ENCODE measurements at places on chromosomes 2 and 18.

GRCh38 chr2:119668546-119668945 lies 10.5 kb upstream of the TMEM177 start:
- no peak for DNase-seq

- no peak for DNase-seq
Measured at GRCh38 chr18:79552696-79553095, 126.9 kb upstream of the CTDP1 start.

DNA sequence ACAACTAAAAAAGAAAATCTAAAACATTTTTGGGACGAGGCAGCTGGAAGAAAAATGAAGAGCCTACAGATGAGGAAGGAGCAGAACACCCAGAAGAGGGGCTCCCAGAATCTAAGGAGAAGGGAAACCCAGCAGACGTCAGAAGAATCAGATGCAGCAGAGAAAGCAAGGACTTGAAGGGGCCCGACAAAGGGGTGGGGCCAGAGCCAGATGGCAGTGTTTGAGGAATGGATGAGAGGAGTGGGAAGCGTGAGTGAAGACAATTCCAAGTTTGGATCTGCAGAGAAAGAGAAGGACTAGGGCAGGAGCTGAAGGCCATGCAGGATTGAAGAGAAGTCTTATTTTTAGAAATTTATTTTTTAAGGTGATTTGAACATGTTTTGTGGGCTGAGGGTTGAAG lies 19.3 kb downstream of the PTMA start:
- DNase-seq = no peak

GRCh38 chr18:45050712-45051601 lies 370.3 kb downstream of the SETBP1 start:
- peak; percentile 84 for DNase-seq

DNA sequence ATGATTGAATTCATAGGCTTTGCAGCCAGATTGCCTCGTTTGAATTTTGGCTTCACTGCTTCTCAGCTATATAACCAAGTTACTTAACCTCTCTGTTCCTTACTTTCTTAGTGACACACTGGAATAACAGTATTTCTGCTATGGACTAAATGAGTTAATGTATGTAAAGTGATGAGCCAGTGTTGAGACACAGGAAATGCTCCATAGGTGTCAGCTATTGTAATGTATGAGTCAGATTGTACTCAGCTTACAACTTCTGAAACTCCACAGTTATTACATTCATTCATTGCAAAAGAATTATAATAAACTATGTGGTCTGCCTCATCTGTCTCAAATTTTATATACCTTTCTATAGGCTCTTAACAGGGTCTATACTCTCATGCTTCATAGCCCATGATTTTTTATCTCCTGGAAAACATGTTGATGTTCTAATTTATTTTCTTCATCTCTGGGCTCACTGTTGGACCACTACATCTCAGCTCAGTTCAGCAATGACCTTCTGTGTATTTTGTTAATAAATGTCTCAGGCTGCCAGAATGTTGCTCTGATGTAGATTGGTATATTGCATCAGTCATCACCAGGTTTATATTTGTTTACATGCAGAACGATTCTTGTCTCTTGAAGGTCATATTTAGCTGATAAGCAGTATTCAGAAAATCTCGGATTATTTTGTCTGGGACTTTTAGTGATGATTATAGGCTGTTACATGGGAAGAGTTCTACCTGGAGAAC lies 76.2 kb downstream of the MAP3K20 start:
- peak; percentile 16 for DNase-seq

- no peak for DNase-seq
Measured at GRCh38 chr2:122080871-122081270, 325.4 kb downstream of the TSN start.

DNA sequence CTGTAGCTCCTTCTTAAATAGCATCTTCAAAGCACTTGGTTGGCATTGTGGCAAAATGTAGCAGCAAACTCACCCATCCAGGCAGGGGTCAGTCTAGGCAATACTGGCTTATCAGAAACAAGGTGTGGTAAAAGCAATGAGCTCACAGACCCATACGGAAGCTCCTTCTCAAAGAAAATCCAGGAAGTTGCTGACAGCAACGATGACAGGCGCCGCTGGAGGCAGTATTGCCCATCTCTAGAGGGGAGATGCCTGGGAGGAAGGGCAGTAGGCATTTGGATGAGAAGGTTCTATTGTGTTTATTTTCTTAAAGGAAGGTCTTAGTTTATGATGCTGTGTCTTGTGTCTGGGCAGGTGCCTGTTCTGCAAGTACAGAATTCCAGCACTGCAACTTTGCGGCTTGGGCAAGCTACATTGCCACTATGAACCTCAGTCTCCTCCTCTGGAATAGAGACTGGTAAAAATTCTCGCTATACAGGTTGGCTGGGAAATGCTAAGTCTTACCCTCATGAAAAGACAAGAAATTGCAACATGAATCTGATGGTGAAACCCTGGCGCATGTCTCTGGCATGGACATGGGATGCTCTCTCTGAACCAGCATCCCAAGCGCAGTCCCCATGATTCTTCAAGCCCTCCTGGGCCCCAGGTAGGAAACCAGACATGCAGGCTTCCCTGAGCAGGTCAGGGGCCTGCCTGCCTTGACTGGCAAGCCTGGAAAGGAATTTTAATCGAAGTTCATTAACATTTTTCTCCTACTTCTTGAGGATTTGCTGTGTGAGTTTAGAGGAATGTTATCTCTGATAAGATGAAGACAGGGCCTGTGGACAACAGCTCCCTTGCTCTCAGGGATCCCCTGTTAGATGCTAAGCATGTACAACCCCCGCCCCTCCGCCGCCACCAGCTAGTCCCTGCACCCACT lies 156.0 kb downstream of the TFCP2L1 start:
- DNase-seq = no peak

DNA sequence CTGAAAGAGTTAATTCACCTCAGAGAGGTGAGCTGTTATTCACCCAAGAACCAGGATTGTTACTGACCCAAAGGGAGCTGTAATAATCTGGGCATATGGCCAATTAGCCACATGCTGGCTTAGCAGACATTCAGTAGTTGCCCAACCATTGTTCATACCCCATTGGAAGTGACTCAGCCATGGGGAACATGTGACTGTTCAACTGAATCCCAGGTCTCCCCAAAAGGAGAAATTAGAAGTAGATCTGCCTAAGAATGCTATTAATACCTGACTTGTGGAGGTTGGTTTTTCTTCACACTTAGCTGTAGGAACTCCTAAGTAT lies 272.6 kb upstream of the UBE2E3 start:
- peak; percentile 80 for DNase-seq

GRCh38 chr2:58427572-58428095 lies 186.5 kb upstream of the FANCL start:
- no peak for DNase-seq

DNA sequence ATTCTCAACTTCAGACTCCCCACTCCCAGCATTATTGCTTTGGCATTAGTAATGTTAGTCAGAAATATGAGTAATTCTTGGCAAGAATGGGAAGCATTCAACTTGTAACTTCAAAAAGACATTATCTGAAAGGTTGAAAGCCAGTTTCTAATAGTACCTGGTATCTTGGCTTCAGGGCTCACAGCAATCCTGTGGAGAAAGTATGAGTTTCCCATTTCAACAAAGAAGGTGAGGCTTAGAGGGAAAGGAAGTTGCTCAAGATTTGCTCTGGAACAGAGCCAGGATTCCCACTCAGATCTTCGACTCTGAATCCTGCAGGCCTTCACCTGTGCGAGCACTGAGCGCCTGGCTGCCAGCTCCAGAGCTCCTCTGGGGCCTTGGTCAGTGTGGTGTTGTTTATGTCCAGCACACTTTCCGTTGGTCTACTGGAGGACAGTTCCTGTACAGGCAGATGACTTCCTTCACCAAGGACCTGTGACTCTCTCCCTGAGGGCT lies 136.1 kb downstream of the MCFD2 start:
- no peak for DNase-seq

GRCh38 chr2:16261791-16262190 lies 321.4 kb downstream of the MYCN start:
- no peak for DNase-seq

DNA sequence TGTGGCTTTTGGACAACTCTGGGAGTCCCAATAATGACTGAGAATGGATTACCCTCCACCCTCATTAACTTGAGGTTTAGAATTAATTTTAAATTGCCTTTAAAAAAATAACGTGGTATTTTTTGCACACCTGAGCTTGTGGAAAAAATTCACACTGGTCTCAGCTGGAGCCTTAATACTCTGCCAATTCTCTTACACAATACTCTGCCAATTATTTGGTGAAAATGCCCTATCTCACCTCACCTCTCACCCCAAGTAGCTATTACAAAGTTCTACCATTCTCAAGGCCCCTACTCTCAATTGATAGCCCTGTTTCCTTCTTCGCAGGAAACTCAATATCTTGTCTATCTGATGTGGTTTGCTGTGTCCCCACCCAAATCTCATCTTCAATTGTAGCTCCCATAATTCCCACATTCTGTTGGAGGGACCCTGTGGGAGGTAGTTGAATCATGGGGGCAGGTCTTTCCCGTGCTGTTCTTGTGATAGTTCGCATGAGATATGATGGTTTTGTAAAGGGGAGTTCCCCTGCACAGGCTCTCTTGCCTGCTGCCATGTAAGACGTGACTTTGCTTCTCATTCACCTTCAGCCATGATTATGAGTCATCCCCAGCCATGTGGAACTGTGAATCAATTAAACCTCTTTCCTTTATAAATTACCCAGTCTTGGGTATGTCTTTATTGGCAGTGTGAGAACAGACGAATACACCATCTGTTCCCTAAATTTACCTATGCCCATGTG lies 27.4 kb upstream of the C2orf69 start:
- DNase-seq = no peak

- DNase-seq = no peak
Measured at GRCh38 chr18:80204142-80204541, 43.2 kb downstream of the PARD6G start.

GRCh38 chr2:64153811-64154210 lies 9.6 kb upstream of the PELI1 start:
- DNase-seq = no peak

DNA sequence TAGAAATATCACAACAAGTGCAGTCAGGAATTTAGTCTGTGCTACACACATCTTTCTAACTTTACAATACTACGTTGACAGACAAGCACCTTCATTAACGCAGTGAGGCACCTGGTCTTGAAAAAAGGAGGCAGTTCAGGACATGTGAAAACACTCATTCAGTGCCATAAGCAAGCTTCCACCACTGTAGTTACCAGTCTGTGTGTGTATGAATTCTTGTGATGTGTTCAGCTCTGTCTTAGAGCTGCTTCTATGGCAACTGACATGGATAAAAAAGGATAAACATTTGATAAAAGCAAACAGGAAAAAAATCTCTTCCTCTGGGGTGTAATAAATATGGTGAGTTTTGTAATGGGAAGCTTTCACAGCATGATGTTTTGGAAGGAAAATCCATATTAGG lies 623.8 kb upstream of the NXPH2 start:
- DNase-seq = no peak

- DNase-seq = peak; percentile 44
Measured at GRCh38 chr2:33321236-33321771, 155.1 kb upstream of the RASGRP3 start.

GRCh38 chr18:45363196-45363595 lies 252.1 kb upstream of the SLC14A2 start:
- no peak for DNase-seq

DNA sequence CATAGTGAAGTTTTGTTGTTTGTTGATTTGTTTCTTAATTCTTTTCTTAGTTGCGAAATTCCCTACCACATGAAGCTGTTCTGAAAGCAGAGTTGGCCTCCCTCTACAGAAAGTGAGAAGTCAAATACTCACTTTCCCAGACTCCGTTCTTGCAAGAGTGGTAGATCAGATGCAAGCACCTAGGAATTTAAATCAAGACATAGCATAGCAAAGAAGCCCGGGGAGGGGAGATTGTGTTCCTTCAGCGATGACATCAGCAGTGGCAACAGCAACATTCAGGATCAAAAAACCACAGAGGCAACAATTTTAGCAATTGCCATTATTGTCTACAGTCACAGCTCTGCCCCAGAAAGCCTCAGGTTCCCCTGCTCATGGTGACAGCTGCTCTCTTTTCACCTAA lies 580.0 kb downstream of the RNF144A start:
- no peak for DNase-seq

DNA sequence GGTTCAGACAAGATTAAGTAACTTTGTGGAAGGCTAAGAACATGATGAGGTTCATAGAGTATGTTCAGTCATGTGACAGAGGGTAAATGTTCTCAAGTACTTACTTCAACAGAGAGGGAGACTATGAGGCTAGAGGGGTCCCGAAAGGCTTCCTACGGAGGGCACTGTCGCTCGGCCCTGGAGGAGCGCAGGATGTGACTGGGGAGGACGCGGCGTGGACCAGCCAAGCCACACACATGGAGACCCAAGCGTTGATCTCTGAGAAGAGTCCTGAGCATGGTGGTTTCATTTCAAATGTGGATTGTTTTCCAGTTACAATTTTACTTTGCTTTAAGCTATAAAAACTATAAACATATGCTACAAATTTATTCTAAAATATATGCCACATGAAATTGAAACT lies 227.5 kb downstream of the PTGR3 start:
- no peak for DNase-seq

- no peak for DNase-seq
Measured at GRCh38 chr2:210310550-210310949, 4.4 kb downstream of the MYL1 start.

DNA sequence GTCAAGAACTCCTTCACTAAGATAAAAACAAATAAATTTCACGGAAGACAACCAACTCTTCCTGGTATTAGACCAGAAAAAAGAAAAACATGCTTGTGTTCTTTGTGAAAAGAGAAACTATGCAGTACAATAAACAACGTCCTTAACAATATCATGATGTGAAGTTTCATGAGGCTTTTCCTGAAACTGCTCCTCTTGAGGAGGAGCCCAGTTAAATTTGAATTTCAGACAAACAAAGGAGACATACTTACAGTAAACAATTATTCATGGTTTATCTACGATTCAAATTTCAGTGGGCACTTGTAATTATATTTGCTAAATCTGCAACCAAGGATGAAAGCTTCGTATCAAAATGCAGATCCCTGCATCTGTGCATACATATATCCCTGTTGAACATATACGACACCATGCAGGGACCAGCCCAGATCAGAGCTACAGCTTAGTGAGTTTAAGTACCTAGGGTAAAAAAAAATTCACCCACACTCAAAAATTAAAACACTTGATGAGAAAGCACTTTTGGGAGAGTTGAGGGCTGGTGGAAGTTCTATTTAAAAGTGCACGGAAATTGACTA lies 24.8 kb upstream of the SLC9A2 start:
- no peak for DNase-seq

GRCh38 chr2:97950329-97951154 lies 45.2 kb downstream of the TMEM131 start:
- peak; percentile 63 for DNase-seq

DNA sequence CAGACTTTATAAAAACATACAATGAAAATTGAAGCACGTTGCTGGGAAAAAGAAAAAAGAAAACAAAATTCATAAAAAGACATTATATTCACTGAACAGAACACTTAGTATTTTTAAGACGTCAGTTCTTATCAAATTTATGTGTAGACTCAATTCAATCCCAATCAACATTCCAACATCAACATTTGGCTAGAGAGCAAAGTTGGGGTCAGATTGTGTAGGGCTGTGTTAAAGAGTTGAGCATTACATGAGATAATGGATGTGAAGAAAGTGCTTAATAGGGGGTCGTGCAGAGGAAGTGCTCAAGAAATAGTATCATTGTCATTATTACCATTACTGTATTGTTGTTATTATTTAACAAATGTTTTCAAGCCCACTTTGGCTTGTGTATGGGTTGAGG lies 154.1 kb upstream of the TNP1 start:
- DNase-seq = no peak

GRCh38 chr2:143132355-143132754 lies 3.1 kb downstream of the ARHGAP15 start:
- no peak for DNase-seq

- DNase-seq = peak; percentile 97
Measured at GRCh38 chr18:54742659-54743604, 85.3 kb upstream of the RAB27B start.
